ENCODE measurements at places on chromosomes 4 and X. TPM values are rescaled to one million over a fixed set of nuclear protein-coding genes. Genes with fewer than 3 reads are reported as not detected.

DNA sequence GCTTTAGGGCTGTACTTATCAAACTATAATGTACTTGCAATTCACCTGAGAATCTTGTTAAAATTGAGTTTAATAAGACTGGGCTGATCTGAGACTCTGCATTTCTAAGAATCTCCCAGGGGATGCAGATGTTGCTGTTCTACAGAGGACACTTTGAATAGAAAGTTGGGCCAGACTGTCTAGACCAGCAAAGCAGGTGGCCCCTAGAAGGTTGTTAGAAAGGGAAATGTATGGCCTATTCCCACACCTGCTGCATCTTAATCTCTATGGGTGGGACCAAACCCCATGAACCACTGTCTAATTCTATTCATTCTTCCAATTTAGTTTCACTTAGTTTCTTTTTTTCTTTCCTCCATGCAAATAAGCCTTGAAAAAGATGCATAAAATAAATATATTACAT, 413.2 kb upstream of the TECRL start:
- H3K4me1 ChIP-seq = no peaks in the 10 kb centered on the region
- H3K27me3 ChIP-seq = no peaks in the 10 kb centered on the region
- no peaks in the 10 kb centered on the region for H3K36me3 ChIP-seq
- DNase-seq = no peak

GRCh38 chr4:73725985-73726384, 14.4 kb upstream of the CXCL8 start:
- H3K27me3 ChIP-seq = no peaks in the 10 kb centered on the region
- no peak overlapping the region for H3K4me3 ChIP-seq
- H3K27ac ChIP-seq = no peak overlapping the region

- DNase-seq = no peak
- no peak overlapping the region for H3K27ac ChIP-seq
- H3K4me3 ChIP-seq = no peak overlapping the region
- no peaks in the 10 kb centered on the region for H3K4me1 ChIP-seq
- H3K36me3 ChIP-seq = no peaks in the 10 kb centered on the region
Measured at GRCh38 chrX:23939203-23939602, 31.4 kb downstream of the CXorf58 start.

DNA sequence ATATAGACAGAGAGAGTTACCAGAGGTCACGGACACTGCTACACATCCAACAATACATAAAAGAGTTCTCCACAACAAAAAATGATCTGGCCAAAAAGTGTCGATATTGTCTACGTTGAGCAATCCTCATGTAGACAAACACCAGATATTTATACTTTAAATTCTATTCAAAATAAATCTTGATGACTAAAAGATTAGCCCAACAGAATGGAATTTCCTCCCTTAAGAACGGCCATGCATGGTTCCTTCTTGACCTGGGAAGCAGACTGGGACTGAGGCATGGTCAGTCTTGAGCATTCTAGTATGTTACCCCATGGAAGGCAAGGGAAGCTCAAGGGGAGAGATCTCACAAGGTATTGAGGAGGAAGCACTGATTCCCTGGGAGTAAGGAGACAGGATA, 43.5 kb downstream of the LHFPL1 start:
- no peaks in the 10 kb centered on the region for H3K27me3 ChIP-seq
- H3K4me3 ChIP-seq = no peak overlapping the region
- H3K4me1 ChIP-seq = no peaks in the 10 kb centered on the region
- H3K36me3 ChIP-seq = no peaks in the 10 kb centered on the region

GRCh38 chr4:126664839-126665238, 967.9 kb upstream of the INTU start:
- no peak overlapping the region for H3K27ac ChIP-seq
- no peak for DNase-seq
- peaks cover 1% of the 10 kb centered on the region for H3K27me3 ChIP-seq
- no peaks in the 10 kb centered on the region for H3K36me3 ChIP-seq

DNA sequence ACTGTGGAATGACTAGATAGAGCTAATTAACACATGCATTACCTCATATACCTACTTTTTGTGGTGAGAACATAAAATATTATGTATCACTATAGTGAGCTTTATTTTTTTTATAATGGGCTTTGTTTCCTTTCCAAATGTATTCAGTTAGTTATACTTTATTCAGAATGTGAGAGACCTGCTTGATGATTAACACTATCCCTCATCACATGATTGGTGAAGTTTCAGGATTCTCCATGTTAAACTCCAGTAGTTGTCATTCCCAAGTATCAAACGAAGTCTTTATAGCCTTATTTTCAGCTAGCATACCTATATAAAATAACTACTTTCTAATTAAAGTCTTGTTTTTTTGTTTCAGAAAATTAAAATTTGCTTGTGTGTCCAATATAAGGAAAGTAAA, 8.8 kb downstream of the ZXDA start:
- peaks cover 12% of the 10 kb centered on the region for H3K4me1 ChIP-seq
- no peak for DNase-seq
- no peaks in the 10 kb centered on the region for H3K36me3 ChIP-seq
- H3K4me3 ChIP-seq = no peak overlapping the region
- no peak overlapping the region for H3K27ac ChIP-seq
- H3K27me3 ChIP-seq = peaks cover 9% of the 10 kb centered on the region

- H3K4me1 ChIP-seq = no peaks in the 10 kb centered on the region
- no peak overlapping the region for H3K27ac ChIP-seq
- H3K27me3 ChIP-seq = no peaks in the 10 kb centered on the region
- DNase-seq = no peak
Measured at GRCh38 chr4:51943221-51943620, 76.9 kb downstream of the LRRC66 start.

CLCN4 gene
- polyA plus RNA-seq = 0.69 TPM

MAGEA2 gene
- not detected for polyA plus RNA-seq

STAP1 gene
- polyA plus RNA-seq = 11.4 TPM

NOX1 gene
- not detected for polyA plus RNA-seq

GRCh38 chr4:86961605-86962295, 26.9 kb downstream of the AFF1 start:
- peak overlapping the region; percentile 22 for H3K4me3 ChIP-seq
- peaks cover 7% of the 10 kb centered on the region for H3K36me3 ChIP-seq
- peaks cover 36% of the 10 kb centered on the region for H3K4me1 ChIP-seq
- peak overlapping the region; percentile 19 for H3K27ac ChIP-seq
- DNase-seq = peak; percentile 38

Measured in immature natural killer cell (primary cell).